Renal cortex interstitium (tissue), 15 donors: ENCODE measurements at places on chromosomes 16 and 17. TPM values are rescaled to one million over a fixed set of nuclear protein-coding genes. Genes with fewer than 3 reads are reported as not detected.

GRCh38 chr16:2787406-2787805, at the start of gene PRSS33:
PRSS33 (minus strand) TSS chr16:2787560; CDS start chr16:2786547, 1,013 bp downstream.
- no peak for DNase-seq

- DNase-seq, result no peak
Measured at GRCh38 chr17:488993-489757, 136.6 kb upstream of the RPH3AL start.

The KRTAP9-4 gene
- polyA plus RNA-seq, result not detected

- DNase-seq, result no peak
Measured at GRCh38 chr16:80380514-80380913, 160.3 kb upstream of the DYNLRB2 start.

DNA sequence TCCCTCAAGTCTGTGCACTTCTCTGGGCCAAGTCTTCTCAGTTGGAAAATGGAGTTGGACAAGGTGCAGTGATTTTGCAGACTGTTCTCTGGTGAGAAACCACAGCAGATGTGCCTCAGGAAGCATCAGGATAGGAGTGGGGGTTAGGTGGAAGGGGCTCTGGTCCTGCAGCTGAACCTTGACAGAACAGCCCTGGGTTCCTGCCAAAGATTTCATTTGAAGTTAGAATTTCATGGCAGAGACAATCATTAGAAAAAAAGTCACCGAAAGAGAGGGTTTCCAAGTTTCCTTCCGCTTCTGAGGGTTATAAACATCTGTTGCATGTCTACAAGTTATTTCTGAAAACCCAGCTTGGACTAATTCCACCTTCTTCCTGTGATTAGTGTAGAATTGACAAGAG, 80.4 kb upstream of the IRX3 start:
- no peak for DNase-seq

GRCh38 chr16:46658925-46659324, 30.1 kb downstream of the VPS35 start:
- no peak for DNase-seq

The CCL4L2 gene
- 0.73 TPM for polyA plus RNA-seq

DNA sequence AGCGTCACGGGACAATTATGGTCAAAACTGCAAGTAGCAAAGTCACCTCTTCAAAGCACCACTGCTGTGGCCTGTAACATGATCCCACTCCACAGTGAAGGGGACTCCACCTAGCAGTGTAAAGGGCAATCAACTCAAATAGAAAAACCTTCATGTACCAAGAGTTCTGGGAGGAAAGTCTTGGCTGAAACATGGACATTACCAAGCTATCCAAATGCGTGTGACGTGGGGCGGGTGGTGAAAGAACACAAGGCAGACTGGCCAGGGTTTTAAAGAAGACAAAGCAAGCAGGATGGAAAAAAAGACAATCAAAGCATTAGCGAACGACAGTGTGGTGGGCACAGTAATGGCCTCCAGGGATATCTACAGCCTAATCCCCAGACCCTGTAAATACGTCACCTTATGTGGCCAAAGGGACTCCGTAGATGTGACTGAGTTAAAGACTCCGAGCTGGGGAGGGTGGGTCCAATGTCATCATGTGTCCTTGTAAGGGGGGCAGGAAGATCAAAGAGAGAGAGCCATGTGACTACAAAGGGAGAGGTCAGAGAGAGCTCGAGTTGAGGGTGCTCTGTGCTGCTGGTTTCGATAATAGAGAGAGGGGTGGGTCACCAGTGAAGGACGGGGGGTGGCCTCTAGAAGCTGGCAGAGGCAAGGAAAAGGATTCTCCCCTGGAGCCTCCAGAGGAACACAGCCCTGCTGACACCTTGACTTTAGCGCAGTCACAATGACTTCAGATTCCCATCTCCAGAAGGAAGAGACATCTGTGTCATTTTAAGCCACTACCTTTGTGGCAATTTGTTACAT, 6.0 kb downstream of the HSDL1 start:
- no peak for DNase-seq

DNA sequence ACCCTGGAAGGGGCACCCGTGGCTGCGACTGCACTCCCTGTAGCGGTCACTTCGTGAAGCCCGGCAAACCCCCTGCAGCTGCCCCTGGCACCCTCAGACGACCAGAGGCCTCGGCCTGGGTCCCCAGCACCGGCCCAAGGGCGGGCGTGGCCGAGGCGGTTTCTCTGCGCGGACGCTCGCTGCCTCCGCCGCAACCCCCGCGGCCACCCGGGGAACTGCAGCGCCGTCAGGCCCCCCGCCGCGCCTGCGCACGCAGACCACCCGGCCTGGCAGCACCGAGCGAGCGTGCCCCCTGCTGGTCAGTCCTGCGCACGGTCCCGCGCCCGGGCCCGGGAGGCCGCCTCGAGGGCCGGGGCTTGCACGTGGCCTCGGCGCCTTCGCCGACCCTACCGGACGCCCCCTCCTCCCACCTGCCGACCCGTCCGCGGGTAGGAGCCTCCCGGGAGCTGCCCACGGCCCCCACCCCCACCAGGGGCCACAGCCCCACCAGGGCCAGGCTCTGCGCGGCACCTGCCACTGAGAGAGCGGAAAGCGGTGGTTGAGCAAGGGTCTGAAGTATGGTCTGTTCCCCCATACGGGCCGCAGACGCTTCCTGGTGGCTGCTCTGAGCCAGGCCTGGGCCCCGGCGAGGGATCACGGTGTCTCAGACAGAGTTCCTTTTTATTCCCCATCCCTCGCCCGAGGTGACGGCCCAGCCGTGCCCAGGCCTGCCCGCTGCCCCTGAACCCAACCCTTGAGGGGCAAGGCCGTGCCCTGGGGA, 11.5 kb upstream of the HS3ST6 start:
- peak; percentile 79 for DNase-seq

- no peak for DNase-seq
Measured at GRCh38 chr17:36727577-36727976, 126.2 kb downstream of the MRM1 start.

The GRB2 gene
- 102 TPM for polyA plus RNA-seq
